ENCODE measurements at places on chromosomes 11 and 22. TPM values are rescaled to one million over a fixed set of nuclear protein-coding genes. Genes with fewer than 3 reads are reported as not detected.

GRCh38 chr11:73288873-73289707, 17.0 kb downstream of the P2RY6 start:
- DNase-seq: peak; percentile 69

DNA sequence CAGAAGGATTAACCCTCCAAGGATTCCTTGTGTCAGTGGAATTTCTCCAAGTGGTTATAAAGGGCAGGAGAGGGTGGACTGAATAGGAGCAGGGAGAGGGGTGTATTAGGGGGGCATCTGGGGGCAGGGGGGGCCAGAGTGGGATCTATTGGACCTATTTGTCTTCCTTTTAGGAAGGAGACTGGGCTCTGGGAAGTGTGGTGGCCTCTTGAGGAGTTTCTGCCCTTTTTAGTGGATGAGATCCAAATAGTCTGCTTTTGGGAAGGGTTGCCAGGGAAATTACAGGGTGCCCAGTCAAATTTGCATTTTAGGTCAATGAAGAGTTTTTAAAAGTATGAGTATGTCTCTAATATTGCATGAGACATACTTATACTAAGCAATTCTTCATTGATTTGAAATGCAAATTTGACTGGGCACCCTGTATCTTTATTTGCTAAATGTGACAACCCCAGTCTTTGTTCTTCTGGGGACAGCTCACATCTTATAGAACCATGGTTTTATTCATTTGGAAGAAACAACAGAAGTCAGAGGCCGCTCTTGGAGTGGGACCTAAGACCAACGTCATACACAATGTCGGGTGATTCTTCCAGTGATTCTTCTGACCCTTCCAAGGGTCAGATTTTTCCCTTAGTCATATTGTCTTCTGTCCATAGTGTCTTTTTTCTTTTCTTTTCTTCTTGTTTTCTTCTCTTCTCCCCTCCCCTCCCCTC, 429 bp upstream of the SLC22A6 start:
- DNase-seq: no peak

- DNase-seq: no peak
Measured at GRCh38 chr11:121281698-121282097, 10.9 kb upstream of the SC5D start.

GRCh38 chr11:69416762-69417698, 64.4 kb upstream of the LINC01488 start:
- DNase-seq: peak; percentile 61

DNA sequence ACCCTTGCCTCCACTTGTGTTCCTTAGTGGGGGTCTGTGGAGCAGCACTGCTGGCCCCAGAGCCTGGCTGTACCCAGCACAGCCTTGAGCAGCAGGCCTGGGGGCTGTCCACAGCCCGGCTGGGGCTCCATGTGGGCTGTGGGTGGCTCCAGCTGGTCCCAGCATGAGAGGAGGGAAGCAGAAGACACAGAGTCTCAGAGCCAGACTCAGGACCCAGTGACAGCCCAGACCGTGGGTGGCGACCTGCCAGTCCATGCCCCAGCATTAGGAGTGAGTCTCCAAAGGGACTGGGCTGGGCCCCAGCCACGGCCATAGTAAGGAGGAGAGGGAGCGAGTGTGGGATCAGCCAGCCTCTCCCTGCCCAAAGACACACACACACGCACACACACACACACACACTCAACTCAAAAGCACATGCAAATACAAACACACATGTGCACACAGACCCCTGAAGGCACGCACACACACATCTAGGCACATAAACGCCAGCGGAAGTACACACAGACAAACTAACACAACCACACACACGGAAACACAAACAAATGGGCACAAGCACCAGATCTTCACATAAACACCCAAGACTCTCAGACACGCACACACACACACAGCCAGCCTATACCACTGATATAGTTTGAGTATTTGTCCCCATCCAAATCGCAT, 16.7 kb upstream of the LRRC10B start:
- no peak for DNase-seq

GRCh38 chr11:35324183-35324886, 95.0 kb downstream of the SLC1A2 start:
- DNase-seq: no peak

- DNase-seq: no peak
Measured at GRCh38 chr11:42490506-42490905, 821.3 kb upstream of the API5 start.

DNA sequence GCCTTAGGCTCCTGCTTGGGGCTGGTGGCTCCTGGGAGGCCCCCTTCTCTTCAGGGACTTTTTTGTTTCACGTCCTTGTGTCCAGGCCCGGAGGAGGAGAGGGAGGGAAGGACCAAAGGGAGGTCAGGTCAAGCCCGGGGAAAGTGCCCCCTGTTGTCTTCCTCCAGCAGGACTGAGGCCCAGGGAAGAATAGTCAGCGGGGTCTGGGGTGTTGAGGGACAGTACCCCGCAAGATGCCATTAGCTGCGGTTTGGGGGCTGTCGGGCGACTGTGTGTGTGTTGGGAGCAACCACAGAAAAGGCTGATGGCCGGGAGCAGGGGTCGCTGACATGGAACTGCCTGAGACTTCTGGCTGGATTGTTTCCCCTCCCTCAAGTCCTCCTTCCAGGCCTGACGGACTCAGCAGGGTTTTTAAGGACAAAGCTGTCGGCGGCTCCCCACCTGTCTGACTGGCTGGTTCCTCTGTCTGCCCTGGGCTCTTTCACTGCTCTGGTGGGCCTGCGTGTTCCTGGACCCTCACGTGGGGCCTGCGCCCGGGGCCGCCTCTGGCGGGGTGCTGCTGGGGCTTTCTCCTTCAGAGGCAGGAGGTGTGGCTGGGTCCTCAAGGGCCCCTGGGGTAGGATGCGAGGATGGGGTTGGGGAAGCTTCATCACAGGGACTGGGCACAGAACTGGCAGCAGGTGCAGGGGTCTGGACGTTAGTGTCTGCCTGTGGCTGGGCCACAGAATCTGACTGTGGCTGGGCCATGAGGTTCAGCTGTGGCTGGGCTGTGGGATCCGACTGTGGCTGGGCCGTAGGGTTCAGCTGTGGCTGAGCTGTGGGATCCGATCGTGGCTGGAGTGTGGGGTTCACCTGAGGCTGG, 1.5 kb downstream of the GPR152 start:
- DNase-seq: no peak

- DNase-seq: no peak
Measured at GRCh38 chr11:67287355-67288197, 1.5 kb upstream of the ANKRD13D start.

DNA sequence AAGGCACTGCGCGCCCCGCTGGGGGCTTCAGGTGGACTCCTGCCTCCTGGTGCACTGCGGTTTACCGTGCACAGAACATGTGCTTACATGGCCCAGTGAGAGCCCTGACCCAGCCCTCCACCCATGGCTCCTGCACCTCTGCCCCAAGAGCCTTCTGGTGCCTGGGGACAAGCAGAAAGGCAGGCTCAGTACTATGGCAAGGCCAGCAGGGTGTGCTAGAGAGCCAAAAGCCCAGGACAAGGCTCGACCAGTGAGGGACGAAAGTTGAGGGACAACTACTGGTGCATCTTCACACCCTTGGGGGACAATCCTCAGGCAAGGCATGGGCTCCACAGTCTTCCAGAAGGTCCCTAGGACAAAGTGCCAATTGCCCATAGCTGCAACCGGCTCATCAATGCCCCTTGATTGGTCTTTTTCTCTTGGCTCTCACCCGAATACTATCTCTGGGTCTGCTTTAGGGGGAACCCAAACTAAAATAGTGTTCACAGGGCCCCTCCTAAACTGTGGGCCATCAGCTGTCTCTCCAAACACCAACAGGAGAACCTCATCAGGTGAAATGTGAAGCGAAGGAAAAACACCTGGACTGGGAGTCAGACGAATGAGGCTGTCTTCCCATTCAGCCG, 13.5 kb downstream of the PGA5 start:
- peak; percentile 67 for DNase-seq

DNA sequence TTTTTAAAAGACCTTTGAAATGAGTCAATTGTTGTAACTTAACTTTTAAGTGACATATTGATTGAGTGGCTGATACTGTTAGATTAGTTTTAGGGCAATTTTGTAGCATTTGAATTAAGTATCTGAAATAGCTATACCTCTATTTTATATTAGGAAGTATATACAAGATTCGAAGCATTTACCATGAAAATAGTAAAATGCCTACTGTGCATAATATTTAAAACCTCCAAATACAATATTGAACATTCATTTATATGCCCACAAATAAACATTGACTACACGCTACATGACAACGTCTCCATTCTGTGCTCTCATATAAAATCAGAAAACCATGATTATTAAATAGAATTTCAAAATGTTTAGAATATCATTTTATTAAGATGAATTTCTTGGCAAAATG, 14.5 kb downstream of the SOX6 start:
- no peak for DNase-seq

DNA sequence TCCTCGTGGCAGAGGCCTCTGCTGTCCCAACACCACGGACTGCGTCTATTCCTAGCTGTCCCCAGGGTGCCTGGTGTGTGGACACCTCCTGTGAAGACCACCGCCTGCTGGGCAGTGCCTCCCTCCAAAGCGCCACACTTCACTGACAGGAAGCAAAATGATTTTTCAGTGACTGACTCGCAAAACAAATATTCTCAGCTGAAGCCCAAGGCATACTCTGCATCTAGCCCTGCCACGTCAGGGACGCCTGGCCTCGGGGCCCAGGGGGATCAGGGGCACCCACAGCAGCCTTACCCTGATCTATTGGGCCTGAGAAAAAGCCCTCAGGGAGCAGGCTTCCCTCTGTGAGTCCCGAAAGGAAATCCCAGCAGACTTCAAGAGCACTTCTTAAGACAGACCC, 2.2 kb downstream of the BRD1 start:
- no peak for DNase-seq

GRCh38 chr11:66476841-66477251, 3.4 kb upstream of the DPP3 start:
- no peak for DNase-seq

DNA sequence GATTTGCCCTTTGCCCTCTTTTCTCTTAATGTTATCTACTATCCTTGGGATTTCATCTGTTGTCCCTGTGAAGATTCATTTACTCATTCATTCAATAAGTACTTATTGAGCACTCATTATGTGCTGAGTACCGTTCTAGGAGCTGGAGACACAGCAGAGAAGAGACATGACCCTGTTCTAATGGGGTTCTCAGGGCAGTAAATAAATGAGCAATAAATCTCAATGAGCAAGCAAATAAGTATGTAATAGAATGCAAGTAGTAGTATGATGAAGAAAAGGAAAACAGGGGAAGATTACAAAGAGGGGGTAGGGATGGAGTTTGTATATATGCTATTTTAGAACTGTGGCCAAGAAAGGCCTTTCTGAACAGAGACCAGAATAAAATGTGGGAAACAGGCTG, 34.2 kb upstream of the NRIP3 start:
- DNase-seq: no peak

- DNase-seq: no peak
Measured at GRCh38 chr11:80007616-80008015, 566.8 kb upstream of the TENM4 start.

DNA sequence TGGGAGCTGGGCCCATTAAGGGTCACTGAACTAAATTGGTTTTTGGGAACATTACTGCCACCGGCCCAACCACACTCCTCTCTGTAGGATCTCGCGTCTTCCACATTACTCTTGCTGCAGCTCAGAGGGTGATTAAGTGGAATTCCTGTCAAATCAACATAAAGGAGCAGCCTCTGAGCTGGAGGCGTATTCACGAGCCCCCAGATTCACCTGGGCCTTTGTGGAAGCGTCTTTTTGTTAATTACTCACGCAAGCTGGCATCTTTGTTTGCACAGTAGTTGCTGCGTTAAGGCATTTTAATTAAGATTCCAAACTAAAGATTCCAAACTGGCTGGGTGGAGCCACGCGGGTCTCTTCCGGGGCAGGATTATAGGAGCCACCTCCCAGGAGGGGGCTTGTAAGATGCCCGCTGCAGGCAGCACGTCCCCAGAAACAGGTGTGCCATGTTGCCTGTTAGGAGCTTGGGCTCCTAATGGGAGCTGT, 21.5 kb upstream of the RFPL3 start:
- no peak for DNase-seq

GRCh38 chr11:20055312-20055711, 105.0 kb downstream of the DBX1 start:
- DNase-seq: no peak

DNA sequence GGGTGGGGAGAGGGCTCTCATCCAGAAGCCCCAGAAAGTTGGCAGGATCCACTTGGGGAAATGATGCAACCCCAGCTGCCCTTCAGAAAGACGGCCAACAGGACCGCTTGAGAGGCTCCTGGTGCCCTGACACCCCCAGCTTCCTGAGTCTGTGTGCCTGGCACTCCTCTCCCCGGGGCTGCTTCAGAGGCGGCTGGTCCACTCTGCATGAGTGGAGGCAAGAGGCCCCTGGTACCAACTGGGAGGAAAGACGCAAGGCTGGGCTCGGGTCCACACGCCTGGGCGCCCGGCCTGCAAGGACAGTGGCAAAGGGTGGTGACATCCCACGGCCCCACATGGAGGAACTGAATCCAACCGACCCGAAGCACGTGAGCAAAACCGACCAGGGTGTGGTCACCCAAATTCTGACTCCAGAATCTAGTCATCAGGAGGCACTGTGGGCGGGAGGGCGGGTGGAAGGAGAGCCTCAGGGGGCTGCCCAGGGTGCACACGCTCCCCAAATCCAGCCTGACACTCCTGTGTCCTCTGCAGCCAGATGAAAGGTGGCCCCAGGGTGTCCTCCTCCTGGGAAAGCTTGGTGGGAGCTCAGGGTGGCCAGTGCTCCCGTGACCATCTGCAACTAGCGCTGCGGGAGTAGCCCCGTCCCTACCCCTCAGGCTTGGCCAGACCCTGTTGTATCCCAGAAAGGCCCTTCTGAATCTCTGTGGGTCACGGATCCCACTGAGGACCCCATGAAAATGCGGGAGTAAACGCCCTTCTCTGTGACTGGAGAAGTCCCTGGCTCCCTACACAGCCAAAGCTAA, 3.7 kb downstream of the RNH1 start:
- DNase-seq: no peak

DNA sequence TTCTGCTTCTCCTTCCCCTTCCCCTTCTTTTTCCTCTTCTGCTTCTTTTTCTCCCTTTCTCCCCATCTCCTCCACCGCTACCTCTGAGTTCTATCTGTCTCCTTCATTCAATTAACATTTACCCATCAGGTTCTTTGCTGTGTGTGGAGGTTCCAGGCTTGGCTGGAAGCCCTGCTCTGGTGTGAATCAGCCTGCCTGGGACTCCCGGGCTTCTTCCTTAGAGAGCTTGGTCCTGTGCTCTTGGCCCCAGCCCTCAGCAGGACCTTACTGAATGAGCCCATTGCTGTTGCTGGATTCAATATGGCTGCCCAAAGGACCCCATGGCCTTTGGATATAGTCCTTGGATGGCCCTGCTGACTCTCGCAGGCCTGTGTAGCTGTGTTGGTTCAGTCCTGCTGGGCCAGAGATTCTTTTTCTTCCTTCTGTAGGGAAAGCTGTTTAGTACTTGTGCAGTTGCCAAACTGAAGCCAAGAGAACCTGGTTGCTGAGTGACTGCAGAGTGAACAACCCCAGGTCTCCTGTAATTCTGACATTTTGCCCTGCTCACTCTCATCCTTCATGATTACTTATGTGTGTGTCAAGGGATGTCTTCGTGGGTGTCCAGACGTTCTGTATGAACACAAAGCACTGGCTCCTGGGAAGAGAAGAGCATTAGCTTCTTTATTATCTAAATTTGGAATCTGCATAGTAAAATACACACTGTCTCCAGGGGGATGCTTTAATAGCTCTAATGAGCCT, 81.0 kb upstream of the ZBED5 start:
- no peak for DNase-seq

C11orf97 gene
- total RNA-seq: not detected

HINFP gene
- 28.3 TPM for total RNA-seq

ZNF70 gene
- total RNA-seq: 4.2 TPM

CHADL gene
- total RNA-seq: 1.8 TPM

OR5M8 gene
- total RNA-seq: not detected

CD6 gene
- 1.0 TPM for total RNA-seq

MMP27 gene
- total RNA-seq: not detected

OR10D3 gene
- total RNA-seq: not detected
